ENCODE measurements at places on chromosomes 12 and 14. TPM values are rescaled to one million over a fixed set of nuclear protein-coding genes. Genes with fewer than 3 reads are reported as not detected.

ARHGAP9 gene
- total RNA-seq, result 271 TPM

PLEK2 gene
- total RNA-seq, result not detected

SPTB gene
- 4.6 TPM for total RNA-seq

SERPINA9 gene
- not detected for total RNA-seq

RBP5 gene
- total RNA-seq, result 55.5 TPM

KIF5A gene
- 0.76 TPM for total RNA-seq

MUCL1 gene
- total RNA-seq, result not detected

OAS1 gene
- 48.7 TPM for total RNA-seq

TSPAN9 gene
- 32.8 TPM for total RNA-seq

TMEM179 gene
- not detected for total RNA-seq

MIP gene
- not detected for total RNA-seq

MDGA2 gene
- total RNA-seq, result not detected

INTS13 gene
- 21.2 TPM for total RNA-seq

SIX6 gene
- total RNA-seq, result not detected

ITPK1 gene
- total RNA-seq, result 94.3 TPM

GALNT9 gene
- total RNA-seq, result 1.9 TPM

TBX5 gene
- not detected for total RNA-seq

CATSPERB gene
- total RNA-seq, result 2.3 TPM

KRT80 gene
- 0.37 TPM for total RNA-seq

C14orf119 gene
- 34.3 TPM for total RNA-seq

SLC6A15 gene
- not detected for total RNA-seq

SEL1L gene
- total RNA-seq, result 85.9 TPM

MYF6 gene
- total RNA-seq, result not detected

TSPAN19 gene
- 1.1 TPM for total RNA-seq

UNC79 gene
- 0.20 TPM for total RNA-seq

RFX4 gene
- not detected for total RNA-seq

ZC2HC1C gene
- 1.7 TPM for total RNA-seq

PLEKHG7 gene
- total RNA-seq, result 3.2 TPM

KRT74 gene
- not detected for total RNA-seq

CLEC4D gene
- total RNA-seq, result 21.5 TPM

POTEG gene
- not detected for total RNA-seq

CCDC196 gene
- not detected for total RNA-seq

SSPN gene
- 6.4 TPM for total RNA-seq

NPFF gene
- not detected for total RNA-seq

KLHDC1 gene
- total RNA-seq, result 8.8 TPM

ANKS1B gene
- 7.9 TPM for total RNA-seq

KRT75 gene
- total RNA-seq, result not detected

OTOGL gene
- 0.16 TPM for total RNA-seq

CLEC2A gene
- not detected for total RNA-seq

MYO1A gene
- total RNA-seq, result 0.94 TPM

HVCN1 gene
- total RNA-seq, result 68.3 TPM

C12orf56 gene
- not detected for total RNA-seq

OAS3 gene
- 54.5 TPM for total RNA-seq

TBX3 gene
- 13.8 TPM for total RNA-seq

SLC38A4 gene
- total RNA-seq, result not detected

SLCO1A2 gene
- 1.9 TPM for total RNA-seq

P2RX2 gene
- 1.3 TPM for total RNA-seq

OR4N5 gene
- total RNA-seq, result not detected

OR2AP1 gene
- not detected for total RNA-seq

Data from spleen (tissue), 13 donors.